ENCODE measurements at places on chromosomes 5 and 9.

DNA sequence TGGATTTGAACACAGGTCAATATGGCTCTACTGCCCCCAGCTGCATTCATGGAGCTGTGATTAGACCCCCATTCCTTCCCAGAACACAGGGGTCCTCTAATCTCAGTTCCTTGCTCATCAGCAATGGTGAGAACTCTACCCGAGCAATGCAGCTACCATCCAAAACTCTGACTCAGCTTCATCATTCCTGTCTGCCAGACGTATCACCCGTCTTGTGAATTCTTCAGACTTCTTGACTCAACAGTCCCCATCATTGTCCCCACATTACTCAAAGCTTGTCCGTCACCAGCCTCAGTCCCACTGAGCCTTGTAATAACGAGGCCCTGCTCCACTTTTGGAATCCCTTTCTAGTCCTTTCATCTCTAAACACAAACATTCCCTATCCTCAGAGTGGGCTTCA is 36.3 kb upstream of the STX17 start:
- no peak for DNase-seq

DNA sequence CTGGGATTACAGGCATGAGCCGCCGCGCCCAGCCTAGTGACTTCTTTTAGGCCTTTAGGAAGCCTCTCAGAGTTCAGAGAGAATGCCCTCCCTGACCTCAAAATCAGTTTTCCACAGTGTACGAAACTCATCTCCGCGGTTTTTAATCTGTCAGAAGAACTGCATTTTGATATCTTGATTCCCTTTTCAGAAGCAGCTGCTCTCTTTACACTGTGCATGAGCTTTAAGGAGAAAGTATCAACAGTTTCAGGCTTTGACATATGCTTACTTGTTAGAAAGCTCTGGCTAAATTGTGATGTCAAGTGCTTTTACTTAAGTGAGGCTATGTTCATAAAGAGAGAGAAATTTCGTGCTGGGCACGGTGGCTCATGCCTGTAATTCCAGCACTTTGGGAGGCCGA is 74.6 kb downstream of the USP20 start:
- no peak for DNase-seq

- no peak for DNase-seq
Measured at GRCh38 chr9:15240927-15241326, 66.1 kb downstream of the TTC39B start.

GRCh38 chr9:129891569-129891968 is 56.3 kb downstream of the USP20 start:
- no peak for DNase-seq

DNA sequence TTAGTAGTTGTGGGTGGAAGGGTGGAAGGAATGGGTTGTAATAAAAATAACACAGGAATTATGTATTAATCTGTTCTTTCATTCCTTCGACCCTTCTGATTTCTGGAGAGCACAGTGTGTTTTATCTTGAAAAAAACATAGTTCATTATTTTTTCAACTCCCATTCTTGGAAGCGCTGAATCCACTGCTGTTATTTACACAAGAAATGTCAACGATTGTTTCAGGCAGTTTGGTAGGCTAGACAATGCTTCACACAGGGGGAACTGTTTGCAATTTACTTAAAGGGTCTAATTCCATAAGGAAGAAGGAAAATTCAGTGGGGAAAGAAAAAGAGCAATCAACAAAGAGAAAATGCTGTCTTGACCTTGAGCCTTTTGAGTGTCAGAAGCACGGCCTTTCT is 142.9 kb downstream of the TLE1 start:
- DNase-seq = no peak

GRCh38 chr5:151024440-151025249 is 4.3 kb downstream of the GPX3 start:
- DNase-seq = no peak

All from HuH-7.5 (cell line).